ENCODE measurements at places on chromosomes 2 and 18.

- DNase-seq, result peak; percentile 27
Measured at GRCh38 chr18:13568443-13569392, 157.6 kb downstream of the FAM210A start.

GRCh38 chr2:54757500-54757899 is 34.0 kb downstream of the EML6 start:
- DNase-seq, result no peak

- no peak for DNase-seq
Measured at GRCh38 chr18:55419132-55419946, 168.7 kb downstream of the TCF4 start.

DNA sequence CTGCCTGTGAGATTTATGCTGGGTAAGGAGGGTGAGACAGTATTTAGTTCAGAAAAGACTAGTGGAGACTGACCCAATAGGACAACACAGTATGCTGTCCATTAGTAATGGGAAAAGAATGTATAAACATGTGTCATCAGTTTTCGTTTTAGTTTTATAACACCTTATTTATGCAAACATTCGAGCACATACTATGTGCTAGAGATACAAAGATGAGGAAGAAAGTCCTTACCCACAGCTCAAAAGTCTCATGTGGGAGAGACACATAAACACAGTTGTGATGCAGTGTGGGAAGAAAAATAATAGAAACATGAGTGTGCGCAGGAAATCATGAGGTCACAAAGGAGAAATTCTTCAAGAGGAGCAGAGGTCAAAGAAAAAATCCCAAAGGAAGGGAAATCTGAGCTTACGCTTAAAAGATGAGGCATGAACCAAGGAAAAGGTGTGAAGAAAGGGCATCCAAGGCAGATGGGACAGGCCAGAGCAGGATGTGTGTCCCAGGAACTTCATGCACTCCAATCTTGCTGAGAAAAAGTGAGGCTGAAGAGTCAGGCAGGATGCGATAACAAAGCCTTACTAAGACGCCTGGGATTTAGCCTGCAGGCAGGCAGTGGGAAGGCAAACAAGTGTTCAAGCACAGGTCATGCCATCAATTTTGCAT is 8.1 kb downstream of the METTL21A start:
- DNase-seq, result no peak

GRCh38 chr2:66495788-66496640 is 61.1 kb downstream of the MEIS1 start:
- DNase-seq, result no peak

DNA sequence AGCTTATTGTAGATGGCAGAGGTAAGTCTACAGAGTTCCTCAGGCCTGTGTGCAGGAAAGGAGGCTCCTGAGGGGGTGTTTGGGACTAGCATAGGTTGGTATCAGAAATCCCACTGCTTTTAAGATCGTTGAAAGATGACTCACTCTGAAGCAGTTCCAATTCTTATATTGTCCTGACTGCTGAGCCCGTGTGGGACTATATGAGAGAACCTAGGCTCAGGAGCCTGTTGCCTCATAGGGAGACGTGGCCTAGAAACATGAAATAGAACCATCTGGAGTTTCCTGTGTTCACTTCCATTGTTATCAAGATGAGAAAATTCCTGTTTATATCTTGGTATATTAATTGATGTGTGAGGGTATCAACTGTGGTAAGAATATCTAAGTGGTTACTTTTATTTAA is 5.7 kb downstream of the CCT7 start:
- DNase-seq, result no peak

DNA sequence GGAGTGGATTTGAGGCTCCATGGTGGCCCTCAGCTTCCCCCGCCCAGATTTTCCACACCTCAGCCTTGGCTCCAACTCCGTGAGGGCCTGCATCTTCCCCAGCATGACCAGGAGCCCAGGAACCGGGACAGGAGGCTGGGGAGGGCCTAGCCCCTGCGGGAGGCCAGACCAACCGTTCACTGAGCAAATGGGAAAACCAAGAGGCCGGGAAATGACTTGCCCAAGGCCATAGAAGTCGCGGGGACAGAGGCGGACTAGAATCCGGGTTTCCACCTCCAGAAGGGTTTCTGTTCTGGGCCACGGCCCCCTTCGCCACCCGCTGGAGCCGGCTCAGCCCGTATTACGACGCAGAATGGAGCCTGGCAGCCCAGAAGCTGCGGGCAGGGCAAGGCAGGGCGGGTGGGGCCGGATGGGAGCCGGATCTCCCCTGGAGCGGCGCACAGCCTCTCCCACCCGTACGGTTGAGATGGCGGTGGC is 7.9 kb upstream of the CRYBA2 start:
- DNase-seq, result no peak

GRCh38 chr18:38847326-38847725 is 1281.7 kb upstream of the CELF4 start:
- no peak for DNase-seq

DNA sequence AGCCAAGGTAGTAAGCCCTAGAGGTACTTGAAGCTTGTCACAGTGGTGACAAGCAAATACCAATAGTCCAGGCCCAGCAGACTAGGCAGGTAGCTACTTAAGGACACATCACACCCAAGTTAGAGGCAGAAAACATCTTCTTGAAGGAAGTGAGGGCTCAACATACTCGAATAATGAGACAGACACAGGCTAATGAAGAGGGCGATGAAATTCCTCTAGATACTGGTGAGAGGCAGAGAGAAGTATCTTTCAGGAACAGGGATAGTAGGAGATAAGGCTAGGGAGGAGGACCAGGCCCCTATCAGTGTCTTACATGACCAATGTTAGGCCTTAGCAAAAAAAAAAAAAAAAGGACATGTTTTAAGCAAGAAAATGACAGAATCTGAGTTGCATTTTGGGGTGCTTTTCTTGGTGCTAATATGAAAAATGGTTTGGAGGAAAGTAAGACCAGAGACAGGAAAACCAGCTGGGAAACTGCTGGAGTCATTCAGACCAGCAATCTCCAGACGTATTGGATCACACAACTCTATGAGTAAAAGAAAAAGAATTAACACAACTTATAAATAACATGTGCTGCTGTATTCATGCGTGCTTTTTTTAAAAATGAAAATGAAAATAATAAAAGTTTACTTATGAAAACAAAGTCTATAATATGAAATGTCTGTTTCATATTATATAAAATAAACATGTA is 37.7 kb downstream of the COBLL1 start:
- DNase-seq, result no peak

DNA sequence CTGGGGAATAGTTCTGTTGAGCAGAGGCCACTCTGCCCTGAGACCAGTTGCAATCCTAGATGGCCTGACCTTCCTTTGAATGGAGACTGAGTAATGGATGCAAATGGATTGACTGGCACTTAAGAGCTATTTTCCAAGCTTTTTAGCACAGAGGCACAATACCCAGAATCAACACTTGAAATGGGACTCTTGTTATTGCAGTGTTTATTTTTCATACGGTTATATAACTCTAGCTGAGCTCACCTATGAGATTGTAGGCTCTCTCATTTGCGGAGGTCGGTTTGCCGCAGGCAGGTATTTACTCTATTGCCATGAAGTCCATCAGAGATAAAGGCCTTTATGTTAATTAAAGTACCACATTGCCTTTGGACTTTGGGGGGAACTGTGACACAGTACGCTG is 422.3 kb upstream of the CELF4 start:
- no peak for DNase-seq

GRCh38 chr18:43040281-43040680 is 75.2 kb downstream of the RIT2 start:
- no peak for DNase-seq

DNA sequence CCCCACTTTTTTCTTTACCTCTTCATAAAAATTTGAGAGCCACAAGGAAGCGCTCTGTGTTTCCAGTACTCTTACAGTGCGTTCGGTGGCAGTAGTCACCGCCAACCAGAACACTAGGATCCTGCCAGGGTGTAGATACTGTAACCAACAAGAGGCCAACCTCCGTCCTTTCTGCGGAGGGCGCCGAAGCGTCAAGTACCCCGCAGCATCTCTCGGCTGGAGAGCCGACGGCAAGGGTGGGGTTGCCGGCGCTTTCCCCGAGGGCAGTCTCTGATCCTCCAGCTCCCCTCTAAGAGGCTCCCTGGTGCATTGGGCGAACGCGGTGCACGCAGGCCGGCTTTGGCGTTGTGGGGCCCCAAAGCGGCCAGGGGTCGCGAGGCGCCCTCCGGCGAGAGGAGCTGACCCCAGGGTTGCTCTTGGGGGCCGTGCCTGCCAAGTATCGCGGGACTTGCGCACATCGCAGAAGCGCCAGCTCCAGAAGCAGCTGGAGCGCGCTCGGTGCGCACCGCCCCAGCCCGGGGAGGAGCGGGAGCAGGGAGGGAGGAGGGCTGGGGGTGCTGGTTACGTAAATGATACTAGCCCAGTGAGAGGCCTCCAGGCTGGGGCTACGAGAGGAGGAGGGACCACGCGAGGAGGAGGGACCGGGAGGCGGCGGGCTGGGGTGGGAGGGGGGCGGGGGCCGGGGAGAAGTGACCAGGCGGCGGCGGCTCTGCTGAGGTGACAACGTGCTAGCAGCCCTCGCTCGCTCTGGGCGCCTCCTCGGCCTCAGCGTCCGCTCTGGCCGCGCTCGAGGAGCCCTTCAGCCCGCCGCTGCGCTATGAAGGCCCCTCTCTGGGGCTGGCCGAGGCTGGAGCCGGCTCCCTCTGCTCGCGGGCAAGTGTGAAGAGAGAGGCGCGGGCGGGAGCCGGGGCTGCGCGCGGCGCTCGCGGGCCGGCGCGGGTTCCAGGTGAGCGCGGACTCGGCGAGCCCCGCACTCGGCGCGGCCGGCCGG is at the start of gene GALNT13:
GALNT13 (plus strand) TSS at position 692 of the 991 bp plus-strand sequence.
- DNase-seq, result no peak

DNA sequence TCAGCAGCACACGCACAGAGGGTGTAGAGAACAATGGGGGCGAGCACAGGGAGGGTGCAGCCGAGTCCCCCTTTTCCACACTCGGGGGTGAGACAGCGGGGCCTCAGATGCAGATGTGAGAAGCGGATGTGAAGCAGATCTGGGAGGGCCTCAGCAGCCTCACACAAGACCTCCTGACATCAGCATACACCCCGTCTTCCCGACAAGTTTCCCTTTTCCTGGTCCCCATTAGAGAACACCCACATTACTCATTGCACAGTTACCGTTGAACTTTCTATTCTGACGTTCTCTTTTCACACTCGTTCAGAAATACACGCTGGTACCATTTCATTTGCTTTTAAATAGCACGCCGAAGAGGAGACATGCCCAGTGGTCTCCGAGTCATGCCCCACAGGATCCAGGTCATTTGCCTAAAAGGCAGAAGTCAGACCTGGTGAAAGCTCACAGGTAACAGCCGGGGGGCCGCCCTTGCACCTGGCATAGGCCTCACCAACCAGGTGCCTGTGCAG is 129.5 kb upstream of the ID2 start:
- no peak for DNase-seq

DNA sequence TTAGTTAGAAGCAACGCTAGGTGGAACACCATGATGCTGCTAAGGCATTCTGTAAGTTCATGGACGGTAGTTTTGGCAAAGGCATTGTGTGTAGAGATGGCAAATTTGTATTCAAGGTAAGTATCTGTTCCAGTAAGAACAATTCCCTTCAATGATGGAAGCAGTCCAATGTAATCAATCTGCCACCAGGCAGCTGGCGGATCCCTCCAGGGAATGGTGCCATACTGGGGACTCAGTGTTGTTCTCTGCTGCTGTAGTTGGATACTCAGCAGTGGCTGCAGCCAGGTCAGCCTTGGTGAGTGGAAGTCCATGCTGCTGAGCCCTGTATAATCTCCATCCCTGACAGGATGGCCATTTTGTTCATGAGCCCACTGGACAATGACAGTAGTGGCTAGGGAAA is 62.8 kb downstream of the ARL6IP6 start:
- no peak for DNase-seq

DNA sequence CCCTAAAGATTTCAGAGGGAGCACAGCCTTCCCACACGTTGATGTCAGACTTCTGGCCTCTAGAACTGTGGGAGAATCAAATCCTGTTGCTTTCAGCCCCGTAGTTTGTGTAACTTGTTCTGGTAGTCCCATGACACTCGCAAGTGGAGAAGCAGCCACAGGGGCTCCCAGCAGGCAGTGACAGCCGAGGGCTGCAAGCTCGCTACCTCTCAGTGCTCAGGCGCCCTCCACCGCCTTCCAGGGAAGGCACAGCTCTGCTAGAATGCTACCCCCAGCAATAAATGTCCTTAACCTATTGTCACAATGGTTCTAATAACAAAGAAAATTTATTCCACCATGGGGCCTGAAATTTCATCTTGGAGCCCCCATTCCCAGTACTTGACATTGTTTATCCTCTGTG is 143.1 kb upstream of the ZNF236 start:
- DNase-seq, result no peak

- no peak for DNase-seq
Measured at GRCh38 chr2:172834881-172835280, 99.2 kb downstream of the RAPGEF4 start.

DNA sequence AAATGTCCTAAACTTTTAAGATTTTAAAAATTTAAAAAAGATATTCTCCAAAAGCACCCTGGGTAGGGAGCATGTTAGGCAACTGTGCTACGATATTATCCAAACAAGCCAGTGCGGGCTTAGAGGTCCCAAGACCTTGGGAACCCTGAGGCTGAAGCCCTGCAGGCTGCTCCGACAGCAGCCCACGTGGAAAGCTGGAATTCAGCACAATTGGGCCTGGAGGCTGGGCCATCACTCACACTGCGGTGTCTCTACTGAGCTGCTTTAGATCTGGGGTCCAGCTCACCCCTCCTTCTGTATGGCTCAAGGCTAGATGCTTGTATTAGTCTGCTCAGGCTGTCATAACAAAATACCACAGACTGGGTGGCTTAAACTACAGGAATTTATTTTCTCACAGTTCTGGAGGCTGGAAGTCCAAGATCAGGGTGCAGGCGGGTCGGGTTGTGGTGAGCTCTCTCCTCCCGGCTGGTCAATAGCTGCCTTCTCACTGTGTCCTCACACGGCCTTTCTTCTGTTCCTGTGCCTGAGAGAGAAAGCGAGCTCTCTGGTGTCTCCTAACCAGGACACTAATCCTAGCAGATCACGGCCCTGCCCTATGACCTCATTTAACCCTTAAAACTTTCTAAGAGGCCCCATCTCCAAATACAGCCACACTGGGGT is 42.5 kb downstream of the DPYSL5 start:
- DNase-seq, result no peak

- no peak for DNase-seq
Measured at GRCh38 chr18:61765097-61765496, 127.7 kb downstream of the RNF152 start.

DNA sequence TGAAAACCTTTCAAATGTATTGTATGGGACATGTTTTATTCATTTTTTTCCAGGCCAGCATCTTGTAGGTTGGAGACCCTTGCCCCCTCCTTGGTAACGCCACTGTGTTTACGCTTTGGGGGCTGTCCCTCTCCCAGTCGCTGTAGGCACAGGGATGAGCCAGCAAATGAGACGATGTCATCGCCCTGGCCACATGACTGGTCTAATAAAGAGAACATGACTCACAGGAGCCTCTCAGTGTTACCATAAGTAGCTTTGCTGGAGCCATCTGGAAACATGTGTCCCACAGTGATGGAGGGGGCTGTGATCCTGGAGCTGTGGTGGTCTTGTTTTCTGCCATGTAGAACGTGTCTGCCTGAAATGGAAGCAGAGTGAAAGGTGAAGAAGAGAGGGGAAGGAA is 78.9 kb downstream of the CD8B2 start:
- no peak for DNase-seq

GRCh38 chr2:189014449-189015138 is 40.4 kb downstream of the COL3A1 start:
- DNase-seq, result no peak

Measured in CD4-positive, alpha-beta T cell treated with Interferon alpha-2 for 1 hour (primary cell).